ENCODE measurements at places on chromosomes 6 and 20.
A peak's percentile ranks its signal among the peaks of the same experiment; 100 is the strongest.

DNA sequence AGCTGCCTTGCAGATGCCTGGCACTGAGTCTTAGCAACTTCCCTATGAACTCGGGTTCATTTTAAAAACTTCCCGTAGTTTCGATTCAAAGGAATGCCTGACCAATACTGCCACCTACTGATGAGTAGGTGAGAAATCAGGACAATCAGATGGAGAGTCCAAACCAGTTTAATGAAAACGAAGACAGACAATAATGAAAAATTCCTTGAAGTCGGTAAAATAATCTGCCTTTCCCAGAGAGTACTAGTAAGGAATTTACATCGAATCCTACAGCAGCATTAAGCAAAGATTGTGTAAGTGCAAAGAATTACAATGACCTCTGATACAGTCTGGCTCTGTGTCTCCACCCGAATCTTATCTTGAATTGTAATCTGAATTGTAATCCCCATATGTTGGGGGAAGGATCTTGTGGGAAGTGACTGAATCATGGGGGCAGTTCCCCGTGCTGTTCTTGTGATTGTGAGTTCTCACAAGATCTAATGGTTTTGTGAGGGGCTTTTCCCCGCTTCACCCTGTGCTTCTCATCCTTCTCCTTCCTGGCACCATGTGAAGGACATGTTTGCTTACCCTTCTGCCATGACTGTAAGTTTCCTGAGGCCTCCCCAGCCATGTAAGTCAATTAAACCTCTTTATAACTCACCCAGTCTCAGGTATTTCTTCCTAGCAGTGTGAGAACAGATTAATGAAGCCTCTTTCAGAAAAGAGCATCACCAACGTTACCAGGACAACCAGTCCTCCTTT lies 134.4 kb downstream of the ARHGAP18 start:
- no peak for DNase-seq

DNA sequence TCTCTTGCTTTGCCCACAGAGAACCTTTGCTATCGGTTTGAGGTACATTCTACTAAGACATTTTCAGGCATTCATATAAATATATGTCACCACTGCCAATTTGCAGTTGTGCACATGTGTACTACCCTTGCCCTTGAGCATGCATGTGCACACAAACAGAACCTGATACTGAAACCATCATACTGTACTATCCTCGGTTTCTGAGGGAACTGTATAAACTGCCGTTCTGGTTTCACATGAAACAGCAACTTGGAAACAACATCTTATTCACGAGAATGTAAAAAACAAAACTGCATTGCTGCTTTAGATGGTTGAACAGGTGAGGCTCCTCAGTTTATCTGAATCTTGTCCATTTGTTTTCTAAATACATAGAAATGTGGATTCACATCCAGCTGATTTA lies 151.2 kb upstream of the TMEM170B start:
- DNase-seq, result no peak

- DNase-seq, result no peak
Measured at GRCh38 chr20:19668418-19668817, 89.6 kb upstream of the RIN2 start.

DNA sequence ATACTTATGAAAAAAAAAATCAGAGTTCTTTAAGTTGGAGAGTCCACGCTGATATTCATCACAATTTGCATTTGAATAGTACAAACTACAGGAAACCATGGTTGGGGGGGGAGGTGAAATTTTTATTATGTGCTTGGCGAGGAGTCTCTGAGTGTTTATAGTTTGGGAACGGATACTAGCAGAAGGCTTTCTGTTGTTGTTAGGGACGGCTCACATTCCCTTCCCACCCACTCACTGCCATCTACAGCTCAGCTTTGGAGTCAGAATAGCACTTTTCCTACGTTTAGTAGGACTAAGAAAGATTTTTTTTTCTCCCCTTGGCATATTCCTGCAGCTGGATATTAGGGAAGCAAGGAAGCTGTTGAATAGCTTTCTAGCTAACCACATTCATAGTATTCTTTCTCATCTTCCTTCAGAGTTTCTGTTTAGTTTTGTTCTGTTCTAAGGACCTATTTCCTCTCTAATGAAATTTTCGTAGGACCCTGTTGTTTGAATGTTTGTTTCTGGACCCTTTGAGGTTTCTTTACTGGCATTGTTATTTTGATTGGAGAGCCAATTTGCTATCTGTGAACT lies 235.1 kb upstream of the ZNF217 start:
- DNase-seq, result no peak

DNA sequence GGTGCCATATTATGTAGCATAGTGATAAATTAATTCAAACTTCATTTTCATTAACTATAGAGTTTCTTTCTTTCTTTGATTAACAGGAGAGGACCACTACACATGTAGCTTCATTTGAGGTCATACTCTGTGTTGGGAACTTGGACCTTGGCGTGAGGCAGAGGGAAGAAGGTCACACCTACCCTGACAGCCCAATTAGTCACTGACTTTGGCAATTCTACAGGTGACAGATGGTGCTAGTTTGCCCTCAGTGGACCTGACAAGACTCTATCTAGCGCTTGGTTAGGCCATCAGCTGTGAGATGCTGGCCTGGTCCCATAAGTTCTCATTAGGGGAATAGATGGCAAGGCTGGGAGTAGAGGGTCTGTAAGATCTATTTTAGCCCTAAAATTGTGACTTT lies 14.2 kb downstream of the SLX4IP start:
- no peak for DNase-seq

GRCh38 chr20:7327810-7328209 lies 560.3 kb downstream of the BMP2 start:
- DNase-seq, result no peak

GRCh38 chr20:51275181-51275580 lies 252.3 kb upstream of the KCNG1 start:
- no peak for DNase-seq

- peak; percentile 59 for DNase-seq
Measured at GRCh38 chr20:60057866-60058807, 99.9 kb downstream of the CDH26 start.

DNA sequence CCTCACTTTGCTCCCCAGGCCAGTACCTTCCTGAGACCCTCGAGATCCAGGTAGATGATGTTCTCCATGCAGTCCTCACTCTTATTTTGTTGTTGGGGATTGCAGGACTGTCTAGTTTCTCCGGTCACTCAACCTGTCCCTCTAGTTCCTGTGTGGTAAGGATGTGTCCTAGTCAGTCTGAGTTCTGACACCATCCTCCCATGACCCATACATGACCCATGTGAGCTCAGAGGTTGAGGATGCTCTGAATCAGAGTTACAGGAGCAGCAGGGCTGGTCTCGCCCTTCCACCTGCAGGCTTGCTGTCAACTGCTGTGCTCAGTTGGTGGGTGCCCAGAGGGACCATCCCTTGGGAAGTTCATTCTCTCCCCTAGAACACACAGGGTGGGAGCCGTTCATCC lies 11.9 kb upstream of the CST8 start:
- DNase-seq, result no peak

DNA sequence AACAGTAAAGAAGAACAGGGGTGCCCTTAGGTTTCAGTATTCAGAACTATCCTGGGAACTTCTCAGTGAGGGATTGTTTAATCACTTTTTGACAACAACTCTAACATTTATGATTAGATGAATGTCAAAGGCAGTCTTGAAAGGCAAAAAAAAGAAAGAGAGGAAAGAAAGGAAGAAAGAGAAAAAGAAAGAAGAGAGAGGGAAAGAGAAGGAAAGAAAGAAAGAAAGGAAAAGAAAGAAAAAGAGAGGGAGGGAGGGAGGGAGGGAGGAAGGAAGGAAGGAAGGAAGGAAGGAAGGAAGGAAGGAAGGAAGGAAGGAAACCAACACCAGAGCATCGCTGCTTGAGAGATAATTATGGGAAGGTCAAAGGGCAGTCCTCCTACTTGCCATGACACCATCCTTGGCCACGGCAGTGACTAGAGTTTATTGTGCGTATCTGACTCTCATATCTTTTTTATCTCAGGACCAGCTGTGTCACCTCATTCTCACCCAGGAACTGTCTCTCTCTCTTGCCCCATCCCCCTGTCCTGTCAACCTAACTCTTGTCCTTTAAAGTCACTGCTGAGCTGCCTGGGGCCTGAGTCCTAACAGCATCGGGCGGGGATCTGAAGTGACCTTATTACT lies 96.8 kb upstream of the ATXN1 start:
- no peak for DNase-seq
